ENCODE measurements at places on chromosomes 1 and 21.
A peak's percentile ranks its signal among the peaks of the same experiment; 100 is the strongest.

DNA sequence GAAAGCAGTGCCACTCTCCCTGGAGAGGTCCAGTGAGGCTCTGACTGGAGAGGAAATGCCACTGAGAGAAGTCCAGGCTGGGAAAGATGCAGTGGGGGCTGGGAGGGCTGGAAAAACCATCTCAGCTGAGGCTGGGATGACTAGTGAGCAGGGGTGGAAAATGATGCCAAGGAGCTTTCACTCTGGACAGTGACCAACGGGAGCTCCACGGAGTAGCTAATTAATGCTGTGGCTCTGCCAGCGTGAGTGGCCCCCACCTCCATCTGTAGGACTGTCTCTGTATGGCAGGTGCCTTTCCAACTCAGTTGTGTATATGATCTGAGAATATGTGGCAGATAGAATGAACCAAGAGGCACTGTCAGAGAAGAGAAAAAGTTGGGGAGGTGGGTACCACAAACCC is 86.7 kb downstream of the DDX20 start:
- DNase-seq = no peak

DNA sequence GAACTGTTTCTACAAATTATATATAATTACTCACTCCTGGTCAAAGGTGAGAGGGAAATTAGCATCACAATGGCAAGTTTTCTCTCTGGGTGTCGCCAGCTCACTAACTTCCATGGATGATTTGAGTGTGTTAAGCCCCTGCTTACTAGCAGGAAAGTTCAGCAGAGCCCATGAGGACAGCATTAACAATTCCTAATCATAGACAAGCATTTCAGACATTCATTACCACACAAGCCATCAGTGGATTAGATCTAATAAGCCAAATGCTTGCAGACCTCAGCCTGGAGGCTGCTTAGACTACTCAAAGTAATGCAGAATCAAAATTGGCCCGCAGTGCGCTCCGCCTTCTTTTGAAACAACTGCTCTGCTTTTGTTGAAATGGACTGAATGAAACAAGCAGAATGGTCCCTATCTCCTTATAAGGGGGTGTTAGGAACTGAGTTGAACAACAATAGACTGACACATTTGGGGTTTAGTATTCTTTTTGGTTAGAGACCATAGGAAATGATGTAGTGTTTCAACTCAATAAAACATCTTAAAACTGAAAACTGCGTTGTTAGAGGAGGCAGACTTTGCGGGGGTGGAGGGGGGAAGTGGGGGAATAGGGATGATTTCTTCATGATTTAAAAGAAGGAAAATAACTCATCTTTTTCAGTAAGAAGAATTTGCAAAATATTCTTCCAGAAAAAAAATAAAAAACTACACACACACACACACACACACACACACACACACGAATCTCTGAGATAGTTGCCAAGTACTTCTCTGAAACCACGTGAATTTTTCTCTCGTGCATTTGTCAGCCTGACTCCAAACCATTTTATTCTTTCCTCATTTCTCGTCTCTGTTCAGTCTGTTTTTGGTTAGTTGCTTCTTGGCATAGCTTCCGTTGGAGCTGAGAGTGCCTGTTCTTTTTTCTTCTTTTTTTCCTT is 54.6 kb downstream of the GORAB start:
- no peak for DNase-seq

GRCh38 chr21:16169779-16170178 is 440.0 kb downstream of the USP25 start:
- no peak for DNase-seq

DNA sequence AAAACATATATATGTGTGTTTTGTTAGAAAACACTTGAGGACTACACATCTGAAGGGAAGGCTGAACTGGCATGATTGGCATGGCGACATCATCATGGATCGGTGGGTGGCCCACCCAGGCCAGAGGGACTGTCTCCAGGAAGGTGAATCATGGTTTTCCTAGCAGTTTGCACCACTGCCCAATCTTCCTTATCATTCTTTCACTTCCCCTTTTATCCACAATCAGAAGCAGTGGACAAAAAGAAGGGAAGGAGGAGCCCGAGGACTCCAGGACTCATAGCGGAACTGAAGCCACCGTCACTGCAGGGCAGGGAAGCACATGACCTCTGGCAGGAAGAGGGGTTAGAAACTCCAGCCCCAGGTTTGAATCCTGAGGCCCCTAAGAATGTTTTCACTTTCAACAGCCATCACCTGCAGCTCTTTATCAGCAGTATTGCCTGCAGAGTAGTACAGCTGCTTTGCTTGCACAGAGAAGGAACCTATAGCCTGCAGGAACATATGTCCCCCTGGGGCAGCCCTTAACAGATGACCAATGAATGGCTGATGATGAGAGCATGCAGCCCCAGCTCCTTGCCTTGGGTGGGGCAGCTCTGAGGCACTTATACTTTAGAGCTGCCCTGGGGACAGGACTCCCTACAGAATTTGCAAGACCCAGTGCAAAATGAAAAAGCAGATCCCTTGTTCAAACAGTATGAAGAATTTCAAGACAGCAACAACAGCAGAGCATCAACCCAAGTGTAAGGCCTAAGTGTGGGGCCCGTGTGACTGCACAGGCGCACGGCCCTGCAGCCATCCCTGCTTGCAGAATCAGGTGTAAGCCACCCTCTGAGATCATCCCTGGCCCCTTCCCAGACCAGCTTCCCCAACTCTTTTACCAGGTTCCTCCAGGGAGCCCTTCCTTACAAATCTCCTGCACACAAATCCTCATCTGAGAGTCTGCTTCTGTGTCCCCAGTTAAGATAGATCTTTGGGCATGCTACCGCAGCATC is 241.8 kb upstream of the IRF2BP2 start:
- DNase-seq = no peak

DNA sequence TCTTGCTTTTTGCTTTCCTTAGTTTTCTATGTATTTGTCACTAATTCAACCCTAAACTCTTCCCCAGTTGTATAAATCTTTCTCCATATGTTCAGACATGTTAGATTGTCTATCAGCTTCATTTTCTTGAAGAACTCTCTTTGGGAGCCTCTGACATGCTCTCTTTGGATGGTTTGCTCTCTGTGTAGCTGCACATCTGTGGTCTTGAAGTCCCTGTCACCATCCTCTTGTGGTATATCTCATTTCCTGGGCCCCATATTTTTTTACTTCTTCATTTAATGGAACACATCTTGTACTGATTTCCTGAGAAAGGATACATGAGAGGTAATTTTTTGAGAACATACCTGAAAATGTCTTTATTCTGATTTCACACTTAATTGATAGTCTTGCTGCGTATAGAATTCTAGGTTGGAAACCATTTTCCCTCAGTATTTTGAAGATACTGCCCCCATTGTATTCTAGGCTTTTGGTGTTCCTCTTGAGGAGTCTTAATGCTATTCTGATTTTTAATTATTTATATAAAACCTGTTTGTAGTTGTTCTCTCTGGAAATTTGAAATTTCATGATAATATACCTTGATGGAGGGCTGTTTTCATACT is 72.6 kb downstream of the ST3GAL3 start:
- DNase-seq = peak; percentile 38

- no peak for DNase-seq
Measured at GRCh38 chr1:45032837-45033236, 20.8 kb downstream of the UROD start.

- DNase-seq = no peak
Measured at GRCh38 chr1:205515781-205516253, 11.3 kb downstream of the CDK18 start.

DNA sequence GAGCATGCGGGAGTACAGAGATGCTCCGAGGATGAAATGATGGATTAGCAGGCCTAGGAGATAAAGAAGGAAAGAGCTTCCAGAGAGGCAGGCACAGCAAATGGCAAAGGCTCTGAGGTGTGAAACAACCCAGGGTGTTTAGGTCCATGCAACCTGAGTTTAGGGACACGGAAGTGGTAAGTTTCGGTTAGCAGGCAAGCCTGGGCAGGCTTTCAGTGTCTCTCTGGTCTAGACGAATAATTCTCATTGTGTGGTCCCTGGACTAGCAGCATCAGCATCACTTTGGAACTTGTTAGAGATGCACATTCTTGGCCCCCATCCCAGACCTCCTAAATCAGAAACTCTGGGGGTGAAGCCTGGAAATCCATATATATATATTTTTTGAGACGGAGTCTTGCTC is 18.6 kb downstream of the NKAIN1 start:
- no peak for DNase-seq

GRCh38 chr1:158176399-158176798 is 4.3 kb upstream of the CD1D start:
- DNase-seq = no peak

GRCh38 chr1:84489766-84490165 is 10.7 kb downstream of the RPF1 start:
- DNase-seq = no peak
